Stimulated activated CD8-positive, alpha-beta memory T cell treated with anti-CD3 and anti-CD28 coated beads, Interleukin-4, amount 100 ng/mL, for 1 hour (primary cell): ENCODE measurements at places on chromosomes 7 and 10.

GRCh38 chr10:70805619-70806215, 10.0 kb upstream of the SGPL1 start:
- no peak for DNase-seq

- no peak for DNase-seq
These were observed 9.4 kb downstream of the BLNK start for GRCh38 chr10:96261930-96262329.

GRCh38 chr10:10798864-10799192, 218.8 kb upstream of the CELF2 start:
- DNase-seq = no peak

- DNase-seq = no peak
These were observed 18.5 kb downstream of the PTN start for GRCh38 chr7:137324796-137325696.

DNA sequence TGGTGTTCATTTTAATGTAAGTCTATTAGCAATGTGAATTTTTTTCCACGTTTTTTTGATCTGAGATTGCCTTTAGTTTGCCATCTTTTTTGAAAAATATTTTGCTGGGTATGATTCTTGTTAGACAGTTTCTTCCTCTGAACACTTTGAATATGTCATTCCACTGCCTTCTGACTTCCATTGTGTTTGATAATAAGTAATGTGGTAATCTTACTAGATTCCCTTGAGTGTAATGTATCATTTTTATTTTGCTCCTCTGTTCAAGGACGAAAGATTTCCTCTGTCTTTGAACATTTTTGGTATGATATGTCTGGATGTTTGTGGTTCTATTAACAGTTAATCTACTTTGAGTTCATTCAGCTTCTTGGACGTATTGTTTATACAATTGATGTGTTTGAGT, 371.4 kb downstream of the SUGCT start:
- DNase-seq = no peak

GRCh38 chr7:4814433-4814832, 39.0 kb downstream of the AP5Z1 start:
- no peak for DNase-seq

GRCh38 chr10:132298038-132298881, 9.5 kb downstream of the STK32C start:
- no peak for DNase-seq

GRCh38 chr10:122293961-122294380, 22.9 kb downstream of the BTBD16 start:
- DNase-seq = no peak

DNA sequence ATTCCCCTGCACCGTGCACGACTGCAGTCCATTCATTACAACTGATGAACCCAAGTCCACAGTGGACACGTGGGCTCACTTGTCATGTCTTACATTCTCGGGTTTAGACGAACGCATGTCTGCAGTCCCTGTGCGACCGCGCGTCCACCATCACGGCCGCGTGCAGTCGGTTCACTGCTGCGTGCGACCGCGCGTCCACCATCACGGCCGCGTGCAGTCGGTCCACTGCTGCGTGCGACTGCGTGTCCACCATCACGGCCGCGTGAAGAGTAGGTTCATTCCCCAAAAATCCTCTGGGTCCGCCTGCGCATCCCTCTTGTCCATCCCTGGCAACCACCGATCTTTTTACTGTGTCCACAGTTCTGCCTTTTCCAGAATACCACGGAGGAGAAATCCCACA, 100.5 kb downstream of the MAD1L1 start:
- DNase-seq = no peak

DNA sequence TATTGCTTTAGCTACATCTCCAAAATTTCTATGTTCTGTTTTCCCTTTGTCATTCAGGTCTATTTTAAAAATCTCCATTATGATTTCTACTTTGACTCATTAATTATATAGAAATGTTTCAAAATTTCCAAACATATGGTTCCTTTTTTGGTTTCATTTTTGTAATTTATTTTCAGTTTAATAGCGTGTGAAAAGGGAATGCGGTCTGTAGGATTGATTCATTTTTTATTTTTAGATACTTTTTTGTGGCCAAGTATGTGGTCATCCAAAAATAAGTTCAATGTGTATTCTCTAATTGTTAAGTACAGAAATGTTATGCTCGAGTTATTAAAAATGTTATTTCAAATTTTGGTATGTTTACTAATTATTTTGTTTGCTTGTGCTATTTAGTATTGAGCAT, 72.5 kb upstream of the ANKRD1 start:
- DNase-seq = no peak

DNA sequence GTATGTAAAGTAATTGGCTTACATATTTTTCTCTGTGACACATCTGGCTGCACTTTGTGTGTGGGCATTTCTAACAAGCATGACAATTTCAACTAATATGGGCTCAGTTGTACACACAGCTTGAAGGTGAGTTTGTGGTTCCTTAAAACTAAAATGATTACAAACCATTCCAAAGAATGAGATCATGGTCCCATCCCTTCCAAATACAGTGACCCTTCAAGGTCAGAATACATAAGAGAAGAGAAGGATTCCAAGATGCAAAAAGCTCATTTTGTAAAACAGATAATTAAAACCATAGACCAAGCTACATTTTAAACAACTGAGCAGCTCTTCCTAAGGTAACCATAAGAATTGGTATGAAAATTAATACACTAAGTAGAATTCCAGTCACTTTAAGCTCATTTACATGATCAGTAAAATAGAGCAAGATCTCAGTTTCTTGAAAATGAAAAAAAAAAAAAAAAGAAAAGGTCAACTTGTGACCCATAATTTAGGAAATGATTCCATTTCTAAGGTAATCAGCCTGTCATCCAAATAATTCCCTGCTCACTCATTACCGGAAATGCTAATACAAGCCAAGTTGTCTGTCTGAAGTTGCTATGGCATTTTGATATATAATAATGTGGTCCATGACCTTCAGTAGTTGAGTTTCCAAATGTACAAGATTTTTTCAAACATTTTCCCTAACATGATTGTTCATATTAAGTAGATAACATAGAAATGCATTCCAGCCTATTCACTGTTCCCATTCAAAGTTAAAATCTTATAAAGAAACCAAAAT, 688.5 kb downstream of the PARD3 start:
- no peak for DNase-seq

- DNase-seq = no peak
These were observed 102.7 kb upstream of the C7orf33 start for GRCh38 chr7:148487912-148488311.

DNA sequence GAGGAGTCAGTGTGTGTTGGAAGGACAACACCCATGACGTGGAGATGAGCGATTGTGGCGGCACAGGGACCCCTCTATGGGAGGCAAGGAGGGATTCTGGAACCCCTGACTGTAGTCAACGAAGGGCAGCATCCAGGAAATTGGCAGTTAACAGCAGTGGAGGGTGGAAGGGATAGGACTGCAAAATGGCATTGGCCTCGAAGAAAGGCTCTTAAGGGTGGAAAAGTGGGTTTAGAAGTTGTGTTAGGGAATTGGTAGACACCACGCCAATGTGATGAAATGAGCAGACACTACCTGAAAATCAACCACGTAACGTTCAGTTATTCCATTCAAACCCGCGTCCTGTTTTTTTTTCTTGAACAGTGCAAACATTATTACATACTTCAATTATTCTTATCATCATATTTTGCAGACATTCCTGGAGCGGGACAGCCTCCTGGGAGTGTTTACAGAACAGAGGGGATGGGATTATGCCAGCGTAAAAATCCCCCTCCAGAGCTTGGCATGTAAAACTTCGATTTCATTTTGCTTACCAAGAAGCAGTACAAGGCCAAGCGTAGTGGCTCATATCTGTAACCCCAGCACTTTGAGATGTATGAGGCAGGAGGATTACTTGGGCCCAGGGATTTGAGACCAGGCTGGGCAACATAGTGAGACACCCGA, 272.1 kb downstream of the WDR37 start:
- no peak for DNase-seq

DNA sequence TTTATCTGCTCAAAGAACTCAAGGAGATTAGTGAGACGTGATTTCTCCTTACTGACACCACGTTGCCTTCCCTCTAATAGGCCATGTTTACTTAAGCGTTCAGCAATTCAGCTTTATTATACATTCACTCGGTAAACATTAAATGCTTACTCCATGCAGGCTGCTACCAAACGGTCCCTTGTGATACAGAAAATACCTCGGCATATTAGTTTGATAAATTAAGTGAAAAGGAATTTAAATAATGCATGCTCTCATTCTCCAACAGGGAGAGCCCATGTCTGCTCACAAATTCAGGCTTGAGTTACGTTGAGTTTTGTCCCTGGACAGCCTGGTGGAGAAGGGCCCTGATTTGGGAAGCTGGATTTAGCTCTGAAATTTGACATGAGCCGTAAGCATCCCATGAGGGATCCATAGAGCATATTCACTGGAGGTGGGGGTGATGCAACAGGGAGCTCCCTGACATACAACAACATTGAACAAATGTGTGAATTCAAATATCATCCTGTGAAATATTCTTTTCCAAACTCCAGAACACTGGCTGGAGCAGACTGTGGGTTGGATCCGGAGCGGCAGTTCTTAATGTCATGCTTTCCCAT, 86.3 kb downstream of the TBXAS1 start:
- DNase-seq = no peak

GRCh38 chr10:12349629-12350166, 351 bp downstream of the CAMK1D start:
- DNase-seq = no peak

DNA sequence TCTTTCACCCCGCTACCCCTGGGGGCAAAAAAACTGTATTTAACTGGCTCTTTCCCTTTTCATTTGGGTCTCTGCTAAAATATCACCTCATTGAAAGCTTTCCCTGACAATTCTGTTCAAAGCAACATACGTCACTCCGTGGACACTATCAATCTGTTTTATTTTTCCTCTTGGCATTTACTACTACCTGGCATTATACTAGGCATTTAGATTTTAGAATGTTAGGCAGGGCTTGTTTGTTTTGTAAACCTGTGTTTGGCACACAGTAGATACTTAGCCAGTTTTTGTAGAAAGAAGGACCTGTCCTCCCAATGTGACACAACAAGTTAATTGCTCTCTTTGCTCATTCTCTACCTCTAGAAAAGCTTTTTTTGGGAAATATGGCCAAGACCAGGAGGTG, 26.5 kb upstream of the PDK4 start:
- no peak for DNase-seq

DNA sequence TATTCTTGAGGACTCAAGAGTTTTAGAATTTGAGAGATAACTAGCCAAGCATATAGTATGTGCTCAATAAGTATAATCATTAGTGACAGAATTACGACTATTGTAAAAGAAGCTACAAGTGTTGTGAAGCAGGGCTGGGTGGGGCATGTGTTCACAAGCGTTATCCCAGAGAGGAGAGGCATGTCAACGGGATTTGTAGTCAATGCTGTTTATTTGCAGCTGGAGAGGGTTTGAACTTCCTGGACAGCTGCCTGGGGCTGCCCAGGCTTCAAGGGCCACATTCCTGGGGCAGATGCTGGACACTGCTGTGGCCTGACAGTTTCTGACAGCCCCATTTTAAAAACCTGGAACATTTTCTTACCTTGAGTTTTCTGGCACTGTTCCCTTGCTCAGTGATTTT, 36.9 kb upstream of the CDHR3 start:
- no peak for DNase-seq
